ENCODE measurements at places on chromosomes 3 and 15. TPM values are rescaled to one million over a fixed set of nuclear protein-coding genes. Genes with fewer than 3 reads are reported as not detected.

DNA sequence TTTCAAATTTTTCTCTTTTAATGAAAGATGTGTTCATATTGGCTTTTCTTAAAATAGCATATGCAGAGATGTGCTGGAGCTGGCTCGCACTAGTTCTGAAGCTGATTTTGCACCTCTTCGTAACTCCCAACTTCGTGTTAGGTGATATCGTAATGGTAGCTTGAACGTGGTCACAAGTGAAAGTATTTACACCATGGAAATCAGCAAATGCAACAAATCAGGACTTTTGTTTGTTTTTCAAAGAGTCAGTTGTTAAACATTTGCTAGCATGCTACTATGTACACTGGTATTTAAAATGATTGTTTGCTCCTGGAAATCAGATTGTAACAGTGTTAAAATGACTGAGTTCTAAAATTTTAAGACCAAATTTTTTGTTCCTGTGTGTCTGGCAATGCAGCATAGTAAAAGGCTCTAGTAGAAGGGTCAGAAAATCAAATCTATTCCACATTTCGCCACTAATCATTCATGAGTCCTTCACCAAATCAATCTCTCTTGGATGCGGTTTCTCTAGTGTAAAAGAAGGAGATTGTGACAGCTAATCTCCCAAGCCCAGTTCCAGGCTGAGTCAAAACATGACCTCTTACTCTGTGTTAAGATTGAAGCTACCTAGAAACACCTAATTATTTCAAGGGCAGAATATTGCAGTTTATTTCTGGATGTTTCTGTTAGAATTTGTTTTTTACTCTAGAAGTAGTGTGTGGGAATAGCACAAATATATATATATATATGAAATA lies 34.3 kb upstream of the CMC1 start:
- DNase-seq, result no peak

The PLA2G4F gene
- total RNA-seq, result 1.1 TPM

DNA sequence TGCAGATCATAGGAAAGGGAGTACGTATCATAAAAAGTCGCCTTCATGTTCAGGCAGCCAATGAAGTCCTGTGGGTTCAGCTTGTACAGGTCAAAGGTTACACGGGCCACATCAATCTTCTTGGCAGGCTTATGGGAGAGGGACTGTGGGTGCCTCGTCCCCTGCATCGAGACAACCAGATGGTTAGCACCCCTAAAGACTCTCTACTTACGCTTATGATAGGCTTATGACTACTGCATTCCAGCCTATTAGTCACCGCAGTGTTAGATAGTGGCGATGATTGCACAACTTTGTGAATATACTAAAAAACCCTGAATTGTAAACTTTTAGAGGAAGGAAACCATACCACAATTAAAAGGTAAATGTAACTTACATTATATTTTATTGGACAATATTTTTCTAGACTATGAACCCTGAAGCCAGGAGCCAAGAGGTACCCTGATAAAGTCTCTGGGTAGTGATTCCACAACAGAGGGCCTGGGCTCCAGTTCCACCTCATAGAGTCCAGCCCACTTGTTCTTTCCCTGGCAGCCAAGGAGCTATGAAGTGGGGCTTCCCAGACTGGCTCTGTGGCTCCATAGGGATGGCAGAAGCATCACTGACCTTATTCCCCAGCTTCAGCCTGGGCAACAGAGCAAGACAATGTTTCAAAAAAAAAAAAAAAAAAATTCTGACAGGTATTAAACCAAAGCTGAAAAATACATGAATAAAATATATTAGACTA lies 2.5 kb upstream of the FANCD2 start:
- DNase-seq, result no peak

The EXOG gene
- total RNA-seq, result 4.8 TPM

GRCh38 chr3:127056281-127056680 lies 73.4 kb downstream of the PLXNA1 start:
- no peak for DNase-seq

The KNG1 gene
- total RNA-seq, result not detected

DNA sequence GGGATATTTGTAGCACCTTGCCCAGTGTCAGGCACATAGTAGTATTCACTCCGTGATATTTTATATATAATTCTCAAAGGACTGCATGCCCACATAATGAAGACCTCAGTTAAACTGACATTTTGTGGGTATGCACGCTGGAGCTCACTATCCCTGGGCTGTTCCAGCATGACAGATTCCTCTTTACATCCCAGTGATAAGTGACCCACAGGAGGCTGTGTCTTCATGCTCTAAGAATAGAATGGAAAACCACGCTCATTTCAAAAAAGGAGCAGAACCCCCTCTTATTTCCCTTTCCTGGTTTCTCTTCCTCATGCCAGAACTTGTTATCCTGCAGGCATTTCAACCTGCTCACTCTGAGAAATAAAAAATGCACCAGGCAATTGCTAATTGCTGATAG lies 717.5 kb downstream of the AGBL1 start:
- no peak for DNase-seq

The EOMES gene
- total RNA-seq, result 0.38 TPM

GRCh38 chr3:7766530-7766929 lies 735.1 kb upstream of the LMCD1 start:
- DNase-seq, result no peak

GRCh38 chr15:52021892-52022540 lies 3.0 kb downstream of the MAPK6 start:
- no peak for DNase-seq

GRCh38 chr3:21803604-21804003 lies 52.6 kb upstream of the ZNF385D start:
- DNase-seq, result no peak

DNA sequence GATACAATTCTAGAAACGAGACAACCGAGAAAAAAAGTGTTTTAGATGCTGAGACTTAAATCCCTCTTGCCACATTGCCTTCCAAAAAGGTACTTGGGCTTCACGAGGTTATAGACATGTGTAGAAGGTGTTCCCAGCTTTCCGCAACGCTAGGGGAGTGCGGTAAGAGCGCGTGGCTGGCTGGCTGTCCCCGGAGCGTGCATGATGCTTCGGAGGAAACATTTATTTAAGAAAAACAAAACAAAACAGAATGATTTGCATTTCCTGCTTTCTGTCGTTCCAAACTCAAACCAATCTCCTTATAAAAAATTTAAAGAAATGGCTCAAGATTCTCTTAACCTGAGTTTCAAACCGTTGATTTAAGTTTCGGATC lies 841 bp downstream of the SLC6A20 start:
- no peak for DNase-seq

- no peak for DNase-seq
Observed at GRCh38 chr15:88479169-88479568, 11.7 kb downstream of the MRPS11 start.

The ANKUB1 gene
- not detected for total RNA-seq

The RIOX2 gene
- 16.7 TPM for total RNA-seq

The ARGFX gene
- total RNA-seq, result not detected

GRCh38 chr3:112132554-112132953 lies 494 bp downstream of the GCSAM start:
- DNase-seq, result no peak

The FAM219B gene
- total RNA-seq, result 26.0 TPM

DNA sequence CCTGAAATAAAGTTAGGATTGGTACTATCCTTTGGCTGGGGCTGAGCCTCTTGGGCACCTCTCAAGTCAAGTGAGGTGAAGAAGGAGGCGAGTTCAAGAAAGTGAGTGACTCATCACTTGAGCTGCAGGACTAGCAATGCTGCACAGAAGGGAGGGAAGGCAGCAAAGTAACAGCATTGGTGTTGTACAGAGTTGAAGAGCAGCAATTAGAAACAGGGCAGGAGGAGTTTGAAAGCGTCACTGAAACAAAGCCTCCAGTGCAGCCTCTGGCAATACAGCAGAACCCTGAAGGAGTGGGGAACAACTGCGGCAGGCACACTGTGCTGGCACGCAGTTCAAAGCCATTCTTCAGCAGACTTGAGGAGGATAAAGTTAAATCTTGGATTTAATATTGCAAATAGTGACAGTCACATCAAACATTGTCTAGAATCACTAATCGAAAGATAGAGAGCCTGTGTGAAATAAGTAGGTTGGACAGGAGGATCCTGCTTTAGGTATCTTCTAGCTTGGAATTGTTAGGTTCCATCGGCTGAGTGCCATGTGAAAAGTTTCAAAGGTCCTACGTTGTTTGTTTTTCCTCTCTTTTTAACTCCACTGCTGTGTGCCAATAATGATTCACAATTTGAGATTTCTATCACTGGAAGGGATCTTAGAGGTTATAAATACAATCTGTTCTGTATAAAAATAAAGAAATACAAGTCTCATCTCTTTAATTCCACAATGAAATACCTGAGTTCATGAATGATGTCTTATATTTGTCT lies 479.8 kb downstream of the NAALADL2 start:
- DNase-seq, result no peak

The PAK6 gene
- total RNA-seq, result 5.4 TPM

DNA sequence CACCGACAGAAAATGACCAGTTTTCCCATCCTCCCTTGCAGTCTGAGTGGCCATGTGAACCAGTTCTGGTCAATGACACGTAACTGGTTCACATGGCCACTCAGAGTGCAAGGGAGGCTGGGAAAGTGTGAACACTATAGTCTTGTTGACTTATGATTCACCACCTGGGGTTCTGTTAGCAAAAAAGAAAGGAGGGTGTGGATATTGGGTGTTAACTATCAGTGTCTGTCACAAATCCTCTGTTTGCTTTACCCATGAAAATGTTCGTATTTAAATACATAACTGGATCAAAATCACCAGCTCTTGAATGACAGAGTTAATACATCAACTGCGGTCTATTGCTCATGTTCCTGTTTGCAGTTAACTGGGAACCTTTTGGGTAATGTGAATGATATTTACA lies 92.3 kb downstream of the ADAMTSL3 start:
- DNase-seq, result no peak

GRCh38 chr3:128330214-128330842 lies 136.4 kb downstream of the DNAJB8 start:
- DNase-seq, result no peak

DNA sequence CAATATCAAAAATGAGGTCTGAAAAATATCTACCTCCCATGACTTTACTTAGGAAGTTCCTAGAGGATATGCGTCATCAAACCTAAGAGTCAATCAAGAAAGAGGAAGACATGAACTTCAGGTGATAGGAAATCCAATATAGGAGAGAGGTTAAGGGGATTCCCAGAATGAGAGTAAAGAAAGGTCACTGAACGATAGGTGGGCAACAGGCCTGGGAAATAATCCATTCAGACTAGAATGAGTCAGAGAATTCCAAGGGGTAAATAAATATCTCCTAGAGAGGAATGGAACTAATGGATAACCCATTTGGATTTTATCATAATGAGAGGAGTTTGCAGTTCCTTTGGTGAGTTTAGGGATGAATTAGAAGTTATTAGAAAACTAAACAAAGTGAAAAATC lies 131.1 kb upstream of the NUDT16 start:
- no peak for DNase-seq

DNA sequence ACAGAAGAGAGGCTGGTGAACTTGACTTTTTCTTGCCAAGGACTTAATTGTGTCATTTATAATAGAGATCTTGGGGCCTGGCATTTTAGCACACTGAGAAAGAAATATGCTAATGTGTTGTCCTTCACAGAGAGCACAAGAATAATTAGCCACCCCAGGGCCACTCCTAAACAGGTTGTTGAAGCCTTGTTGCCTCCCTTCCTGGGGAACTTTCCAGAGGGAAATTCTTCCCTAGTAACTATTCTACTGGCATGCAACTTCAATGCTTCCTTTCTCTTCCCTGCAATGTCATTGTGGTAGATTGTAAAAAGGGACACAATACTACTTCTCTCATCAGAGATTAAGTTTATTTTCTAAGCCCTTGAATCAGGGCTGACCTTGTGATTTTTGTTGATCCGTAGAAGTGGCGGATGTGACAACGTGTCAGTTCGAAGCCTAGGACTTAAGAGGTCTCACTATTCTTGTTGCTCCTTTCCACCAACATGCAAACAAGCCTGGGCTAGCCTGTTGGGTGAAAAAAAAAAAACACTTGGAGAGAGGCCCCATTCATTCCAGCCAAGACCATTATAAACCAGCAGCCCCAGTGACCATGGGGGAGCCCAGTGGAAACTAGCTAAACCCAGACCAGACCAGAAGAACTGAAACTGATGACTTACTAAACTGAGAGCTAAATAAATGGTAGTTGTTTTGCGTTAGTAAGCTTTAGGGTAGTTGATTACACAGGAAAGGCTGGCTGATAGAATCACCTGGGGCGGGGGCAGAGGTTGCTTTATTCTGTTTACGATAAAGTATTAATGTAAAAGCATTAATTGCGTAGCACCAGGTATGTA lies 287.2 kb downstream of the SHQ1 start:
- no peak for DNase-seq

GRCh38 chr3:13379201-13379830 lies 40.8 kb downstream of the NUP210 start:
- no peak for DNase-seq

DNA sequence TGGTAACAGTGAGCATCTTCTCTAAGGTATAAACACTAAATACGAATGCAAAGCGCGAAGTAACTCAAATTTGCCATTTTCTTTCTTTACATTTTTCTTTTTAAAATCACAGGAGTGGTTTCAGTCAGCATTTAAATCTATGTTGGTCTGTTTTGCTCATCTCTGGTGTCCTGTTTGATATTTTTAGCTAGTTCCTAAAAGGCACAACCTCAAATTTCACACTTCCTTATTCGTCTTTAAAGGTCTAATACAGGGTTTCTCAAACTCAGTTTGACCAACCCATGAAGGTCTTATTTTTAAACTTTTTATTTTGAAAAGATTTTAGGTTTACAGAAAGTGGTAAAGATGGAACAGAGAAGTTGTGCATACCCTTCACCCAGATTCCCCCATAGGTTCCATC lies 201.1 kb downstream of the MAGI1 start:
- no peak for DNase-seq

- DNase-seq, result no peak
Observed at GRCh38 chr3:15942462-15942861, 144.7 kb upstream of the ANKRD28 start.

The KCNMB3 gene
- total RNA-seq, result 1.4 TPM

The TTLL3 gene
- 30.8 TPM for total RNA-seq

The TMCO5A gene
- not detected for total RNA-seq

DNA sequence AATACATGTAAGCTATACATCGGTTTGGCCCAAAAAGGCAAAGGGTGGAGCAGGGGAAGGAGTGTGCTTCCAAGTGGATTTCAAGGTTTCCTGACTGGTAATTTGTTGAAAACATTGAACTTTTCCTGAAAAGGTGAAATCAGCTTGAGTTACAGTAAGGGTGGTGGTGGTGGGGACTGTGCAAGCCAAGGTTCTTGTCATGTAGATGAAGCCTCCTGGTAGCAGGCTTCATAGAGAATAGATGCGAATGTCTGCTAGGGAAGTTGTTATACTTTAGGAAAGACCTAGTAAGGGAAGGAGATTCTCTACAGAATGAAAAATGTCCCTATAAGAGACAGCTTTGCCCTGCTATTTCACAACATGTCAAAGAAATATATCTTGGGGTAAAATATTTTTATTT lies 528.2 kb upstream of the CBLB start:
- no peak for DNase-seq
